ENCODE measurements at places on chromosomes 16 and 17. TPM values are rescaled to one million over a fixed set of nuclear protein-coding genes. Genes with fewer than 3 reads are reported as not detected.
A peak's percentile ranks its signal among the peaks of the same experiment; 100 is the strongest.

The TBX6 gene
- total RNA-seq = 0.42 TPM

The SSTR5 gene
- total RNA-seq = not detected

GRCh38 chr16:51010817-51011216, 140.3 kb downstream of the SALL1 start:
- no peaks in the 10 kb centered on the region for H3K36me3 ChIP-seq
- DNase-seq = no peak
- no peak overlapping the region for H3K4me3 ChIP-seq
- no peak overlapping the region for H3K27ac ChIP-seq

DNA sequence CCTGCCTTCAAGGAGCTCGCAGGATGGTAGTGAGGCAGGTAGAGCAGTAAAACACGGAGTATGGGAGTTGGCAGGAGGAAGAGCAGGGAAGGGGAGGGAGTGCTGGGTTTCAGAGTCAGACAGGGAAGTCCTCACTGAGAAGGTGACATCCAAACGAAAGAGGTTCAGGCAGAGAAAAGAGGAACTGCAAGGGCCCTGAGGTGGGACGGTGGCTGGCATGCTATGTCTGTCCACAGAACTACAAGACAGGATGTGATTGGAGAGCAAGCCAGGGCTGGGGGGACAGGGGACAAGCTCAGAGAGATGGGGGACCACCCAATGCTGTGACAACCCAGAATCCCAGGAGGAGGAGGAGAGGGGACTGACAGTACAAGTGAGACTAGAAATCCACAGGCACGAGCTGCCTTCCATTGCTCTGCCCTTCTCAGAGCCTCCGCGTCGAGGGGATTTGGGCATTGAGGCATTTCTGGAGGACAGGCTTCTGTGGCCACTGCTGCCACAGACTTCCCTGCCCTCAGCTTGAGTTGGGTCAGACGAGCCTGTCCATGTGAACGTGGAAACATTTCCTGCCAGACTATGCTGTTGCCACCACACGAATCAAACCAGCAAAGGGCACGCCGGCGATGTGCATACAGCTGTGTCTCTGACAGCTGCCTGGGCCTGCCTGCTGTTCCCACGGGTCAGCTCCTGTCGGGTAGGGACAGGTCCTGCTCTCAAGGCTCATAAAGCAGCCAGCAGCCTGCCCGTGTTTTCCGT, 100.1 kb downstream of the RAB11FIP4 start:
- H3K27ac ChIP-seq = no peak overlapping the region
- H3K36me3 ChIP-seq = no peaks in the 10 kb centered on the region
- H3K4me1 ChIP-seq = peaks cover 22% of the 10 kb centered on the region
- no peaks in the 10 kb centered on the region for H3K27me3 ChIP-seq
- DNase-seq = no peak

DNA sequence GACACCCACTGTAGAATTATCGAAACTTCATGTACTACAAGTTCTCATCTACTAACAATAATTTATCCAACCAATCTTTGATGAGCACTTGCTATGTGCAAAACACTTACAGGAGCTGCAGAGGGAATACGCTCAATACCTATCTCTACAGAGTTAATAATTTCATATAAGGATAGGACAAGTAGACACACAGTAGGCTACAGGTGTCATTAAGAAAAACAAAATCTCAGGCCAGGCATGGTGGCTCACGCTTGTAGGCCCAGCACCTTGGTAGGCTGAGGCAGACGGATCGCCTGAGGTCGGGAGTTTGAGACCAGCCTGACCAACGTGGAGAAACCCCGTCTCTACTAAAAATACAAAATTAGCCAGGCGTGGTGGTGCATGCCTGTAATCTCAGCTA, 91.3 kb upstream of the PLEKHM1 start:
- no peak for DNase-seq
- no peaks in the 10 kb centered on the region for H3K36me3 ChIP-seq
- peaks cover 28% of the 10 kb centered on the region for H3K4me1 ChIP-seq
- H3K27ac ChIP-seq = no peak overlapping the region

The PNMT gene
- 14.3 TPM for total RNA-seq

GRCh38 chr17:42518755-42519545, 17.1 kb upstream of the NAGLU start:
- no peak for DNase-seq
- peak overlapping the region; percentile 96 for H3K27ac ChIP-seq
- H3K36me3 ChIP-seq = peaks cover 33% of the 10 kb centered on the region
- no peak overlapping the region for H3K4me3 ChIP-seq

The HLF gene
- 171 TPM for total RNA-seq

DNA sequence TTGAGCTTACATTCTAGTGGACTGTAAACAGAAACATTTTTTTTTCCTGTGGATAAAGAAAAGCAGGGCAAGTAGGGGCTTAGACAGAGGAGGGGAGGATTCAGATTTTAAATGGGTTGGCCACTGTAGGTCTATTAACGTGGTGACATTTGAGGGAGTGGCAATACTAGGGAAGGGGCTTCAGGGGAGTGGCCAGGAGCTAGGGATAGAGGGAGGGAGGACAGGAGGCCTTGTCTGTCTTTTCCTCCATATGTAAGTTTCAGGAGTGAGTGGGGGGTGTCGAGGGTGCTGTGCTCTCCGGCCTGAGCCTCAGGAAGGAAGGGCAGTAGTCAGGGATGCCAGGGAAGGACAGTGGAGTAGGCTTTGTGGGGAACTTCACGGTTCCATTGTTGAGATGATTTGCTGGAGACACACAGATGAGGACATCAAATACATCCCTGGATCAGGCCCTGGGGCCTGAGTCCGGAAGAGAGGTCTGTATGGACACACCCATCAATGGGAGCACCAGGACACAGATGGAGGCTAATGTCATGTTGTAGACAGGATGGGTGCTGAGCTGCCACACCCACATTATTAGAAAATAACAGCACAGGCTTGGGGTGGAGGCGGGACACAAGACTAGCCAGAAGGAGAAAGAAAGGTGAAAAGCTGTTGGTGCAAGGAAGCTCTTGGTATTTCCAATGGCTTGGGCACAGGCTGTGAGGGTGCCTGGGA, 6.5 kb upstream of the HBM start:
- no peaks in the 10 kb centered on the region for H3K36me3 ChIP-seq
- no peak overlapping the region for H3K4me3 ChIP-seq
- H3K27me3 ChIP-seq = peaks cover 22% of the 10 kb centered on the region

DNA sequence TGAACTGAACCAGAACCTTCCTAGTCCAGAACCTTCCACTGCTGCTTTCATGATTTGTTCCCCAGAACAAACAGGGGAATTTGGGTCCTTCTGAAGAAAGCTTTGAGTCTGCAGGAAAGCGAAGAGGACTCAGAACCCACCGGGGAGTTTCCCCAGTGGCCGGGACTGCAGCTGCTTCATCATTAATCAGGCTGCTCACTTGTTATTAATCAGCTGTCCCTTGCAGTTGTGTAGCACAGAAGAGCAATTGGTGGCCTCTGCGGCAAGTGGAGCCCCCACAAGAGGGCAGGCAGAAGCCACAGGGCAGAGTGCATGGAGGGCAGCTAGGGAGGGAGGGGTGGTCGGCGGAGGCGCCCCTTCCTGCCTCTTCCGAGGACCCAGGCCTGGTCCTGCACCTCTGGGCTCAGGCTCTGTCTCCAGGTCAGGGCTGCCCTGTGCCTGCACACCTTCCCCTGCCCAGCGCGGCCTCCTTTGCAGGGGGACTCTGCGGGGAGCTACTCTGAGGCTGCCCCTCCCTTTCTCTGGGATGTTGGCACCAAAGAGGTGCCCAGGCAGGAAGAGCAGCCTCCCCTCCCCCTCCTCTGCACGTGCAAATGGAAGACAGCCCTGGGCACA, 6.9 kb downstream of the CCL17 start:
- no peak overlapping the region for H3K27ac ChIP-seq
- H3K27me3 ChIP-seq = no peaks in the 10 kb centered on the region
- peaks cover 25% of the 10 kb centered on the region for H3K4me1 ChIP-seq
- no peak for DNase-seq

Measured in esophagus muscularis mucosa (tissue), 4 donors.